Hematopoietic multipotent progenitor cell (in vitro differentiated cells): ENCODE measurements at places on chromosomes 5 and 9.

DNA sequence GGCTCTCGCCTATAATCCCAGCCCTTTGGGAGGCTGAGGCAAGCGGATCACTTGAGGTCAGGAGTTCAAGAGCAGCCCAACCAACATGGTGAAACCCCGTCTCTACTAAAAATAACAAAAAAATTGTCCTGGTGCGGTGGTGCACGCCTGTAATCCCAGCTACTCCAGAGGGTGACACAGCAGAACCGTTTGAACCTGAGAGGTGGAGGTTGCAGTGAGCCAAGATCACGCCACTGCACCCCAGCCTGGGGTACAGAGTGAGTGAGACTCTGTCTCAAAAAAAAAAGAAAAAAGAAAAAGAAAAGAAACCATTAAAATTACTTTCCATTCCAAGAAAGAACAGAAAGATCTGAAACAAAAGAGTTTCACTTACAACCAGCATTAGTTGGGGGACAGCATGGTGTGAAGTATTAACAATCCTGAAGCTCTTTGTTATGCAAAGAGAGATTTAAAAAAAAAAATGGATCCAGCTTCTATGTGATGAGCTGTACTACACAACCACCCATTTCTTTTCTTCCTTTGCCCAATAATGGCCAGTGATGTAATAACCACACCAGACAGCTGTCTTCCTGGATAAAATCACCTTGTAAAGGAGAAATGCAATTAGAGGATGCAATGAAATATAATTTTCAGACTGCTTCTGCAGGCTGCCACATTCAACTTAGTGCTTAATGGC lies 76.9 kb downstream of the MED27 start:
- peak; percentile 14 for DNase-seq

DNA sequence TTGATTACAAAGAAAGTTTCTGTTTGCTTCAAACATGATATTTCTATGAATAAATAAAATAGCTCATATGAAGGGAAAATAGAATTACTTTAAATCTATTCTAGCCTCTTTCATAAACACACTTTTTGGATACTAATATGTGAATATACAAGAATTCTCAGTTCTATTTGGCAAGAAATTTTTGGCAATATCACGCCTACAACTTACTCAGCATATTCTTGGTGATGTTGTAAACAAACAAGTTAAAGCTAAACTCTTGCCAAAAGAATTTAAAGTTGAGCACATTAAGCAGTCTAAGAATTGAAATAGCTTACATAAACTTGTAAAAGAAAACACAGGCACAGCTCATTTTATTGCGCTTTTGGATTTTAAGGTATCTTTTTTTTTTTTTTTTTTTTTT lies 209.8 kb downstream of the CDH12 start:
- DNase-seq, result no peak

GRCh38 chr9:75866273-75866871 lies 24.1 kb upstream of the PCSK5 start:
- peak; percentile 32 for DNase-seq

DNA sequence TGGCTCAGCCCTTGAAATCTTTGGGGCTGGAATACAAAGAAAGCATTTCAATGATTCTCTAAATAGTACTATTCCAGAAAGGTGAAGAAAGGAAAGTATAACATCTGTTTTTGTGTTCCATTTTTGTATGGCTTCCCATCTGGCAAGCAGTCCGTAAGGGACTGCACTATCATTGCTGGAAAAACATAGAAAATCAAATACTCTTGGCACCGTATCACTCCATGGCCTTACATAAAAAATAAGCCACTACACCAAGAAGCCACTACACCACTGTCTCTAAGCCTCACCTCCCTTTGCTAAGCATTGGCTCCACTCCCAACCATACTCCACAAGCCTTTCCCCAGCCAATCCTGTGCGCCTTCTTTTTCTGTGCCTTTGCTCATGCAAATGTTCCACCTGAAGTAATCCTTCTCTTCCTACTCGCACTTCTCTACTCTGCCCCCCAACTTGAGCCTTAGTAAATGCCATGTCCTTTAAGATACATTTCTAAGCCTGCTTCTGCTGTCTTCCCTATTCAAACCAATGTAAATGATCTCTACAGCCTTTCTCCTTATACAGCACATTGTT lies 454.6 kb upstream of the TUSC1 start:
- no peak for DNase-seq
